ENCODE measurements at places on chromosomes 5 and 9.

- no peak for DNase-seq
Measured at GRCh38 chr5:121152411-121152810, 688.3 kb downstream of the PRR16 start.

GRCh38 chr9:78133751-78134150 is 102.1 kb upstream of the CEP78 start:
- DNase-seq = no peak

DNA sequence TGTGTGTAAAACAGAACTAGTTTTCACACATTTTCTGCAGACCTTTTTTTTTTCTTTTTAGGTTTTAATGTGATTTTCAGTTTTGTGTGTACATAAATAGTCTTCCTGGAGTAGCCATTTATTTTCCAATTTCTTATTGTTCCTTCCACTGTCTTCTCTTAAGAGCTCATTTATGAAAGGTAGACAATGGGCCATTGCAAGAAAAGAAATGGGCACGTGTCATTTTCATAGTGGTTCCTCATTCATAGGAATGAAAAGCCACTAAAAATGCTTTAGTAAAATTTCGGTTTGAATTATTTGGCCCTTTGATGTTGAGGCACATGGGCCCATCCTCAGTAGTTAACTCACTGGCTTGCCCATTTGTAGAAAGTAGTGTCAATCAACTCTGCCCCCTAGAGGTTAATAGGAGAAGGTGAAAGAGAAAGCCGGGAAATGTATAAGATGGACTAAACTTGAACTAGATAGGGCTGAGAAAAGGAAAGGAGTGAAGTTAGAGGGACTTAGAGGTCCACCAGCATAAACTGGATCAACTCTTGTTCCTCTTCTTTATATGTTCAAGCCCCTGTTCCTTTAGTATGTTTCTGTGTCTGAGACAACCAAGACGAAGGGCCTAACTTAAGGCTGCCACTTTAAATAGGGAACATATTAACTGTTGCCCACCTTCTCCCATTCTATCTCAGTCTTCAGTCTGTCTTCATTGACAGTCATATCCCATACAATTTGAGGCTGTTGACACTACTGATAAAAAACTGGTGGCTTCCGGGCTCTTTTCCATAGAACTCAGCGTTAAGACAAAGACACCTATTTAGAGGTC is 72.6 kb downstream of the SMARCA2 start:
- peak; percentile 12 for DNase-seq

DNA sequence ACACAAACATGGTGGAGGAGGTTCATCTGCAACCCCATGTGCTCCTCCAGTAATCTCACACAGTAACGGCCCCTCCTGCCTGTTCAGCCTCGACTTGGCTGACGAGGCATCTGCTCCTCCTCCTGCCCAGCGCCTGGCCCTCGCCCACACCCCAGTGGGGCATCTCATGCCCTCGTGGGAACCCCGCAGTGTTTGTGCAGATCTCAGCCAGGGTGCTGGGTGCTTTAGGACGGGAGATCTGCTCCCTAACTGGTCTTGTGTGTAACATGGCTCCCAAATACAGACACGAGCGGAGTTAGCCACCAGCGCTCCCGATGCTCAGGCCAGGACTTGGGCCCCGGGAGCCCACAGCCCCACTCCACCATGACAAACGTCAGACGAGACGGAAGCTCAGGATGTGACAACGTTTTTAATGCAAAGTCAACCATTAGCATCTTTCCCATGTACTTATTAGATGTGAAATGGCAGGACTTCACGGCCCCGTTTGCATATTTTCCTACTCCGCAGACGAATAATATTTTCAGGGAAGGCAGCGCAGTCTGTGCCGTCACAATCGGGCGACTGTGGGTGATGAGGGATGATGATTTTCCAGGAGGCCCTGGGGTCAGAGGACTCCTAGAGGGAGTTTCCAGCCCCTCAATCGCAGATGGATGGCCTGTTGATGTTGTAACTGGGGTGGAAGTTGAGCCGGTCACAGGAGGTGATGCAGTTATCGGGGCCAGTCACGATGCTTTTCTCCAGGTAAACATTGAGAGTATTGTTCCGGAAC is 5.5 kb upstream of the MRPS2 start:
- no peak for DNase-seq

DNA sequence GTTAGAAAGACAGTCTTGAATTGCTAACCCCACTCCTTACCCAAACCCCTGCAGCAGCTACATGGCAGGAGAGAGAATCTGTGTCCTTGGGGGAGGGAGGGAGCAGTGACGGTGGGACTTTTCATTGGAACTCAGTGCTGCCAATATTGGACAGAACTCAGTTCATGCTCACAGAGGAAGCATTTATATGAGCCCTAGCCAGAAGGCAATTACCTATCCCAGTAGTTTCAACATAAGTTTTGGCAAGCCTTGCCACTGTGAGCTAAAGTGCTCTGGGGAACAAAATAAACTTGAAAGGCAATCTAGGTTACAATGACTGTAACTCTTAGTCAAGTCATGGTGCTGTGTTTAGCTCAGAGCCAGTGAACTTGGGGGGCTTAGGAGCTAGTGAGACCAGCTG is 1013.4 kb upstream of the COX7C start:
- DNase-seq = no peak

- no peak for DNase-seq
Measured at GRCh38 chr9:100294806-100295205, 57.9 kb downstream of the TEX10 start.

All from activated naive CD4-positive, alpha-beta T cell treated with anti-CD3 and anti-CD28 coated beads, Interleukin-2, amount 50 U/mL, for 72 hours (primary cell).